ENCODE measurements at places on chromosomes 4 and X.

DNA sequence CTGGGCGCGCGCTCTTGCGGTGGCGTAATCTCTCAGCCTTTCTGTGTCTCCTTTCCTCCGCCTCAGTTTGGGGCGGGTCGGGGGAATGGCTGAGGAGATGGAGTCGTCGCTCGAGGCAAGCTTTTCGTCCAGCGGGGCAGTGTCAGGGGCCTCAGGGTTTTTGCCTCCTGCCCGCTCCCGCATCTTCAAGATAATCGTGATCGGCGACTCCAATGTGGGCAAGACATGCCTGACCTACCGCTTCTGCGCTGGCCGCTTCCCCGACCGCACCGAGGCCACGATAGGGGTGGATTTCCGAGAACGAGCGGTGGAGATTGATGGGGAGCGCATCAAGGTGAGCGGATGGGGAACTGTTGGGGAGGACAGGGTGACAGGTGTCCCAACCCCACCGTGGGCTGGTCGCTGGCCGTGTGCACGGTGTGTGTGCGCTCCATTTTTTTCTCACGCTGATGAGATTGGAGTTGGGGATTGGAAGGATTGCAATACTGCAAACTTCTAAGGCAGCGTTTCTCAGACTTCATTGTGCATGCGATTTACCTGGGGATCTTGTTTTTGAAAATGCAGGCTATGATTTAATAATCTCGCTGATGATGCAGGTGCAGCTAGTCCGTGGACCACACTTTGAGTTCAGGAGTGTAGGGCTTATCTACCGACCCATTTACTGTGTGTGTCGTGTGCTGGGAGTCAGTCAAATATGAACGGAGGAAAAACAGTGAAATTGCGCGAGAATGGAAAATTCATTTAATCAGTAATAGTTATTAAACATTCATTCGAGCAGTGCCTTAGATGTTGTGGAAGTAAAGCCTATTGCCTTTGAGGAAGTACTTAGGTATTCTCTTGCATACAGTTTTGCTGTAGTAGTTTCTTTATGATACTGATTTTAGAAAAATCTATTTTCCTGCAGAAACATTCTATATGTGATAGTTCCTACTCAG lies at the start of gene RAB33B:
Gene RAB33B (plus strand): TSS at position 11 of the 935 bp plus-strand sequence. CDS start 75 bp downstream, at position 86.
- DNase-seq: no peak

- DNase-seq: no peak
These were observed 587.7 kb upstream of the PITX2 start for GRCh38 chr4:111210595-111210994.

GRCh38 chr4:151175233-151175632 lies 75.8 kb downstream of the RPS3A start:
- no peak for DNase-seq

GRCh38 chr4:109010521-109010920 lies 247.7 kb upstream of the ETNPPL start:
- no peak for DNase-seq

- DNase-seq: no peak
These were observed 109.6 kb upstream of the GIMD1 start for GRCh38 chr4:106478152-106478551.

DNA sequence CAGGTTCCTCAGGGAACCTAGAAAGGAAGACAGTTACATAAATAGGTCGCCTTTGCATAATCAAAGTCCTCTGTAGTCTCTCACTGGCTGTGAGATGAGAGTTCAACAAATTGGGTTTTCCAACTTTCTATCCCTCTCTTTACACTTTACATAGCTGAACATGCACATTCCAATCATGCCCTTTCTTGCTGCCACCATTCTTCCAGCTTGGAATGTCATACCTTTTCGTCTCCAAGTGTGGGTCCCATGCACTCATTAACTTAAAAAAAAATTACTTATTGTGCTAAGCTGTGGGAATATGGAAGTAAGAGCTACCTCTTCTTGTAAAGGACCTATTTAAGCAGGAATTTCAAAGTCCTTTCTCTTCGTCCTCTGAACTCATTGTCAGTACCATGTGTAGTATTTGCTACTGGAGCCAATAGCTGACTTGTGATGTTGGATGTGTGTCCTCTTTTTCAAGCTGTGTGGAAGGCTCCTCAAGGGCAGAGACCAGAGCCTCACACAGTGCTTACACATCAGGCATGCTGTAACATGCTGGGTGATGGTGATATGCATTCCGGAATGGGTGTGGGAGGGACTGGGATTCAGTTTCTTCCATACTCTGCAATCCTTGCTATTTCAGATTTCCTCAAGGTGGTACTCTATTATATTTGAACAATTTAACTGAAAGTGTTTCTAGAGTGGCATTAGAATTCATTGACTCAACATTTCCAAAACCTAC lies 7.1 kb downstream of the ENOPH1 start:
- DNase-seq: no peak

DNA sequence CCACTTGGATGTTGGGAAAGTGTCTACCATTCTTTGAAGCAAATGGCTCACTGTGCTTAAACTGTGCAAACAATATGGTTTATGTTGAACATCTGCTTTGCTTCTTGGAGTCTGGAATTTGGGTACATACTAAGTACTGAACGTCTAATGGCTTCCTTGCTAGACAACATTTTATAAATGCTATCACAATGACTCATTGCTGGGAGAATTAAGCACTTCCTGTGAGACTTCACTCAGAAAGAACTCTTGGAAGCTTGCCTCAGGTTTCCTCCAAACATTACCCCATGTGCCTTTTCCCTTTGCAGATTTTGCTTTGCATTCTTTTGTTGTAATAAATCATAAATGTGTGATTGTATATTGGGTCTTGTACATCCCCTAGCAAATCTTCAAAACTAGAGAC lies 139.7 kb downstream of the PACRGL start:
- no peak for DNase-seq

All from hematopoietic multipotent progenitor cell treated with erythropoietin and hydrocortisone succinate and interleukin-3 and kit ligand, for 15 days (in vitro differentiated cells).